ENCODE measurements at places on chromosomes 6 and 20.

DNA sequence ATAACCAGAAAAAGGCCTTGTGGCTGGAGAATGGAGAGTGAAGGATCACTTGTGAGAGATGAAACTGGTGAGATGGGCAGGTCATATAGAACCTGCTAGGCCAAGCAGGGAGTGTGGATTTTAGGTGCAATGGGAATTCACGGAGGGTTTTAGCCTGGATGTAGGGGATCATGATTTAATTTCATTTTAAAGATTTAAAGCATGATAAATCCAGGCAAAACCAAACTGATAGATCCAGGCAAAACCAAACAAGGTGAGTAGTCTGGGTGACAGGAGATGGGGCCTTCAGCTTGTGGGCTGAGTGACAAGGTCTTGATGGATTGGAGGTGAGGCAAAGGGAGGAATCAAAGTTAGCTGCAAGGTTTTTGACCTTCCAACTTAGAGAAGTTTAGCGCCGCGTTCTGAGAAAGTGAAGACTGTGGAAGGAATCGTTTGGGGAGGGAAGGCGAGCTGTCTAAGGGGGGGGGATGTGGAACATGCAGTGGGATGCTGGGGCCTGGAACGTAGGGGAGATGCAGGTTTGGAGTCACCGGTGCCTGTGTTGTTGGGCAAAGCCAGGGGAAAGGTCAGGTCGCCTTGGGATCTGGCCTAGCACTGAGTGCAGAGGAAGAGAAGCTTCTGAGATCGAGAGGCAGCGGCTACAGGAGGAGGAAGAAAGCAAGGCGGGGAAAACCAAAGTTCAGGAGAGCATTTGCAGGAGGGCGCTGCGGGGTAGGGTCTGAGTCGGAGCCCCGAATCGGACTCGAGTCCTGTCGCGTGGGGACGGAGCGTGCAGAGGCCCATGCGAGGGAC, 1.3 kb upstream of the PLCG1 start:
- DNase-seq = no peak

GRCh38 chr6:147103694-147104093, 100.5 kb upstream of the STXBP5 start:
- DNase-seq = no peak

DNA sequence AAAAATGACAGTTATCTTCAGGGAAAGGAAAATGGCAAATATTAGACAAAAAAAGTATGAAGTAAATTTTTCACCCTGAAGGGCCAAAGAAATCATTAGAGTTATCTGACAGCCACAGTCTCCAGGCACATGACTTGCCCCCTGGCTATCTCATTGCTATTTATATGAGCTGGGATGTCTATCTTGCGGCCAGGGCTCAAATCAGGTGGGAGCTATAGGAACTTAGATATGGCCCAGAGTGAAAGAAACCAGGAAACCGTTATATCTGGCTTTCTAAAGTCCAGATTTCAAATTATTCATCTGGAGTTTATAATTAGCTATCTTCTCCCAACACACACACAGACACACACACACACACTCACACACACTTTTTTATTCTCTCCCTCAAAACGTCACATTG, 135.3 kb upstream of the EEF1E1 start:
- DNase-seq = no peak

- no peak for DNase-seq
These were observed 55.7 kb downstream of the FAM184A start for GRCh38 chr6:119022796-119023195.

- DNase-seq = no peak
These were observed 310.0 kb upstream of the PRND start for GRCh38 chr20:4411744-4412143.

DNA sequence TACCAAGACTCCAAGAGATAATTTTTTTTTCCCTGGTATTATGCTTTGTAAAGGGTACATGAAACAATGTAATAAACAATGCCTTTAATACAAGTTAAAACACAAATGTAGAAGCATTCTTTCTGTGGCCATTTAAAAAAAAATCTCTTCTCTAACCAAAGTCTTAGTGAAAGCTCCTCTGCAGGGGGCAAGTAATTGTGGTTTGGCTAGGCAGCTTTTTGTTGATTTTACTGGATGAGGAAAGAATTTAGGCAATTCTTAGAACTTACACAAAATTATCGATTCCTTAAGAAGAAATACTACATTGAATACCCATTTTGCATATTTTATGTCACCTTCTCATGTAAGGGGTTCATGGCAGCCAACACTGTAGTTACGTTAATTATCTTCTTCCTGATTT, 12.4 kb downstream of the TFB1M start:
- DNase-seq = no peak

GRCh38 chr6:76165471-76166221, 93.2 kb upstream of the IMPG1 start:
- DNase-seq = no peak

GRCh38 chr6:32889533-32889932, 35.5 kb downstream of the PSMB9 start:
- no peak for DNase-seq
